Left colon (tissue), 2 donors: ENCODE measurements at places on chromosomes 3 and 15. TPM values are rescaled to one million over a fixed set of nuclear protein-coding genes. Genes with fewer than 3 reads are reported as not detected.

Gene GOLGA8J
- not detected for total RNA-seq

Gene GUCA1C
- total RNA-seq, result not detected

Gene BCHE
- 0.37 TPM for total RNA-seq

GRCh38 chr3:86208772-86209171 lies 782.2 kb downstream of the VGLL3 start:
- DNase-seq, result no peak

GRCh38 chr3:128684986-128685726 lies 34.5 kb upstream of the RPN1 start:
- DNase-seq, result no peak

- DNase-seq, result no peak
Measured at GRCh38 chr15:96374499-96374898, 44.0 kb downstream of the NR2F2 start.

- no peak for DNase-seq
Measured at GRCh38 chr3:98954791-98955604, 53.5 kb upstream of the DCBLD2 start.

DNA sequence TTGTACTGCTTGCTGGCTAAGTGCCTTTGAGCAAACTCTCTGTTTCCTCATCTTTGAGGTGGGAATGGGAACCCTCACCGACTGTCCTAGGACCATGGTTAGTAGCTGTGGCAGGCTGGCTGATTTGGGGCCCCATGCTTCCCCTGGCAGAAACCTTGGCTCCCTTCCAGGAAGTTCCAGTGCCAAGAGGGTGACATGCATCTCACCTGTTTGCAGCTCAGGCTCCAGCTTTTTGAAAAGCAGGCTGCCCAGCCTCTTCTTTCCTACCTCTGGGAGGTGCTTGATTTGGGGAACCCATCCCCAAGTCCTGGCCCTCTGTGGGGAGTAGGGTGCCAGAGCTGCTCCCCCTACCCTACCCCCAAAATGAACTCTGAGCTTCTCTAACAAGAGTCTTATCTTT lies 50.8 kb downstream of the RAB11A start:
- no peak for DNase-seq
